SIG-M5 (cell line): ENCODE measurements at places on chromosomes 7 and 10.

GRCh38 chr7:102103027-102103372, 183.7 kb upstream of the SH2B2 start:
- no peak for DNase-seq

GRCh38 chr7:127153315-127153714, 99.4 kb downstream of the GRM8 start:
- DNase-seq: no peak

GRCh38 chr7:47291461-47292081, 290.3 kb downstream of the TNS3 start:
- peak; percentile 60 for DNase-seq

DNA sequence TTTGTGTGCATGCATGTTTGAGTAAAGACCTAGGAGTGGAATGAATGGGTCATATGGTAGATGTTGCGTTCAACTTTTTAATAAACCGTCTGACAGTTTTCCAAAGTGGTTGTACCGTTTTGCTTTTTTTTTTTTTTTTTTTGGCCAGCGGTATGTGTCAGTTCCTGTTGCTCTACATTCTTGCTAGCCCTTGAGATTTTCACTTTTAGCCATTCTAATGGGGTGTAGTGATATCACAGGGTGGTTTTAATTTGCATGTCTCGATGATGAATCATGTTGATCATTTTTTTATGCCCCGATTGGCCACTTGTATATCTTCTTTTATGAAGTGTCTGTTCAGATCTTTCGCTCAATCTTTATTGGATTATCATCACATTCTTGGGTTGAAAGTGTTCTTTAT, 320.7 kb downstream of the CAMK1D start:
- no peak for DNase-seq

DNA sequence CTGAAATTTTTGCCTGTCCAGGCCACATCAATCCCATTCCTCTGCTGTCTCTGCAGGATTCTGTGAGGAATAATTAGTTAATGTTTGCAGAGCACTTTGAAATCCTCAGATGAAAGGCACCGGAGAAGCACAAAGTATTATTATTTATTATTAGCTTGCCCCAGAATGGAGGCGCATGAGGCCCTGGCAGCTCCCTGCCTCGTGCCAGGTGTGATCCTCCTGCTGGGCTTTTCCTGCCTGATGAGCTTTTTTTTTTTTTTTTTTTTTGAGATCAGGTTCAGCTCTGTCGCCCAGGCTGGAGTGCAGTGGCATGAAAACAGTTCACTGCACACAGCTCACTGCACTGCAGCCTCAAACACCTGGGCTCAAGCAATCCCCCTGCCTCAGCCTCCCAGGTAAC, 65.2 kb downstream of the TCF7L2 start:
- no peak for DNase-seq
